Karpas-422 (cell line): ENCODE measurements at places on chromosomes 6 and 20. TPM values are rescaled to one million over a fixed set of nuclear protein-coding genes. Genes with fewer than 3 reads are reported as not detected.

KIZ gene
- total RNA-seq = 22.1 and 23.0 TPM in 2 replicates

MTFR2 gene
- 4.3 and 7.2 TPM in 2 replicates for total RNA-seq

NRSN1 gene
- 0.30 TPM in 1 of 2 replicates, not detected in the other for total RNA-seq

CCN6 gene
- 0.25 TPM in 1 of 2 replicates, not detected in the other for total RNA-seq

PTCHD4 gene
- not detected in 2 replicates for total RNA-seq

FIG4 gene
- total RNA-seq = 9.6 and 14.8 TPM in 2 replicates

CALHM5 gene
- not detected in 2 replicates for total RNA-seq

C6orf141 gene
- not detected in 2 replicates for total RNA-seq

DNMT3B gene
- 0.63 and 1.0 TPM in 2 replicates for total RNA-seq

PI16 gene
- total RNA-seq = 0.07 TPM in 1 of 2 replicates, not detected in the other

PLN gene
- total RNA-seq = not detected in 2 replicates

APOM gene
- 6.7 and 7.6 TPM in 2 replicates for total RNA-seq

DNPH1 gene
- total RNA-seq = 59.0 and 157 TPM in 2 replicates

MCM3 gene
- total RNA-seq = 80.1 and 102 TPM in 2 replicates

PHACTR3 gene
- not detected in 2 replicates for total RNA-seq

PRDM13 gene
- total RNA-seq = not detected in 2 replicates

AHI1 gene
- total RNA-seq = 9.5 and 14.1 TPM in 2 replicates

KCNK15 gene
- total RNA-seq = not detected in 2 replicates

SLC17A3 gene
- not detected in 2 replicates for total RNA-seq

DNA sequence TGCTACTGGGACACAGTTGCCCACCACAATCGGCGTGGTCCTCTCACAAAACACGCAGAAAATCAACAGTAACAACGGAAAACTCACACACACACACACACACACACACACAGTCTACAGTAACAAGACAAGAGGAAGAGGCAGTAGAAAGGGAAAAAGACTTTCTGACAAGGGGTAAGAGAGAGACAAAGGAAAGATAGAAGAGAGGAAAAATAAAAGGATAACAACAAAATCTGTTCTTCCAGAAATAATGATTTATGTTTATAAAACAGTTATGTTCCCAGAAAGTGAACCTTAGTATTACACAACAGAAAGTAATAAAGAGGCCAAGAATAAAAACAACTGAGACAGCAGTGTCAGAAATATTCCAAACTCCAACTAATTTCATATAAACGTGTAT is 2.9 kb downstream of the RANBP9 start:
- no peak for DNase-seq

- no peak for DNase-seq
Measured at GRCh38 chr6:20213271-20213798, 1.1 kb upstream of the MBOAT1 start.

DNA sequence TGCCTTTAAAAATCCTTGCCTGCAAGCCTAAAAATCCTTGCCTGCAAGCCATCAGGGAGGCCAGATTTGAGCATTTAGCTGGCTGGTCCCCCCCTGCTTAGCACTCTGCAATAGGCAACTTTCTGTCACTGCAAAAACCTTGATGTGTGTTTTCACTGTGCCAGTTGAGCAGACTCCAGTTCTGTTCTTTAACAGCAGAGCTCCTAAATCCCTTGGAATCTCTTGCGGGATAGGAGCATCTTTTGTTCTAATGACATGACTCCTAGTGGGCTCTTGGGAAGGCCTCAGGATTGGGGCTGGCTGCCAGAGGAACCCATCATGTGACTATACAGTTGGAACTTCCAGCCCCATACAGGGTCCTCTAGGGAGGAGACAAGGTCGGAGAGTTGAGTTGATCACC is 50.4 kb downstream of the FAM184A start:
- no peak for DNase-seq

DNA sequence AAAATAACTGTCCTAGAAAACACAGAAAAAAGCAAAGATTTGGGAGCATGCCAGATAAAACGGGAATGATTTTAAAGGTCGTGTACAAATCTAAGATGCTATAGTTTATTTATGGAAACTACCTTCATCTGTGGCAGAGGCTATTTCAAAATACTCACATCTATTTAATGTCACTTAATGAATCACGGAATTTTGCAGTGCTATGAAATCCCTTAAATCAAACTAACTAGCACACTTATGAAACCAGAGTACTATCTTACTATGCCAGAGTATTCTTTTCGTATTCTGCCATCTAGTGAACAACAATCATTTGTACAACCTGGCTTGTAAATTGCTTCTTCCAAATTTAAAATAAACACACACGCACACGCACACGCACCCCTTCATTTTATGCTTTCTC is 77.9 kb upstream of the BMP5 start:
- no peak for DNase-seq

DNA sequence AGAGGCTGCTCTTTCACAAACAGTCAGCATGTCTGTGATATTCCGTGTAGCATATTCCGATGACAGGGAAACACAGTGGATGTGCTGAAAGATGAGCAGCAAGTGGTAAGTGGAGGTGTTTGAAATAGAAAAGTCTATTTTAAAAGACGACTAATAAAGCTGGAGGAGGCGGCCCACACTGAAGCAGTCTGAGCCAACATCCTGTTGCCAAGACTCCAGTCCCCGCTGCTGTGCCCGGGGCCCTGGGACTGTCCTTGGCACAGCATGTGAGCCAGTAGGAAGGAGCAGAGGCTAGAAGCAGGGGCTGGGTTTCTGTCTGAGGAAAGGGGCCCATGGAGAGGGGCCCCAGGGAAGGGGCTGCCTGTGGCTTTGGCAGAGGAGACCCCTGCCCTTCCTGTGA is 351.5 kb upstream of the CHD6 start:
- DNase-seq = no peak

- DNase-seq = no peak
Measured at GRCh38 chr6:89948876-89949275, 54.6 kb downstream of the GJA10 start.

- no peak for DNase-seq
Measured at GRCh38 chr6:114377881-114378280, 35.1 kb upstream of the HS3ST5 start.

DNA sequence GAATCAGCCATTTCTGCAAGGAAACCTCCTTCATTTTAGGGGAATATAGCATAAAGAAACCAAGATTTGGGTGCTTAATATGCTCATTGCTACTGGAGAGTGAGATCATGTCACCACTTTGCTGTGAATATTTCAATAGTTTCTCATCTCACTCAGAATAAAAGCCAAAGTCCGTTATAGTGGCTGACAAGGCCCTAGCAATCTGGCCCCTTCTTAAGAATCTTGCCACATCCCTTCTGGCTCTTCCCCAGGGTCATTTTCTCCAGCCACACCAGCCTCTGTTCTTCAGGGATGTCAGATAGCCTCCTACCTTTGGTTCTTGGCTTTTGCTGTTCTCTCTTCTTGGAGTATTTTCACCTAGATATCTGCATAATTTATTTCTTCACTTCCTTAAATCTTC is 24.8 kb upstream of the MLIP start:
- DNase-seq = no peak

DNA sequence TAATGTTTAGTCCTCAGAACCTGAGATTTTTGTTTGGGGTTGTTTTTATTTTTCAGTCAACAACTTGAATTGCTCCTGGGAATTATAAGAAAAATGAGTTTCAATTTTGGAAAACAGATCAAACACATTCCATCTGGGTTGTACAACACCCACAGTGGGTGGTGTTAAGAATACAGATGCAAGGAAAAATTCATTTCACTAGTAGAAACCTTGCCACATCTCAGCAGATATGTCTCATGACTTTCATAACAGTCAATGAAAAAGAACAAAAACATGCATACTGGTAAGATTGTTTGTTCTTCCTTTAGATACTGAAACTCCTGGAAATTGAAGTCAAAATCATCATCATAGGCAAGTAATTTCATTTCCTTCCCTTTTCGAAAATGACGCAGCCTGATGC is 78.9 kb downstream of the MOXD1 start:
- DNase-seq = no peak

GRCh38 chr20:53124075-53124551 is 152.0 kb downstream of the TSHZ2 start:
- DNase-seq = no peak

DNA sequence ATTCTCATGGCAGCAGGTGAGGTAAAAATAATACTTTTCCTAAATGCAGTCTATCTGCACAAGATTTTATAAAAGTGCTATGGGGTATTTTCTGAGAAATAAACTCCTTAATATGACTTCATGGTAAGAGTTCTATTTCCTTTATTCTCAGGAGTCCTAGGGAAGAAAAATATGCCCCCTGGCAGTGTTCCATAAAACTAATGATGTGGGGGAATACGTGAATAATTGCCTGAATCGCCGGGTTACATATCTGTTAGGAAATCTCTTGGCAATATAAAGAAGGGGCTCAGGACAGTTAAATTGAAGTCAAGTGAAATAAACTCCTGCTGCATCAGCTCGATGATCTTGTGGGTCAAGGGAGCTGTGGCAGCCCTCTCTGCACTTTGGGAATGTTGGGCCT is 229.7 kb downstream of the MAFB start:
- DNase-seq = no peak

- DNase-seq = no peak
Measured at GRCh38 chr6:43231735-43232450, 2.6 kb upstream of the DNPH1 start.

DNA sequence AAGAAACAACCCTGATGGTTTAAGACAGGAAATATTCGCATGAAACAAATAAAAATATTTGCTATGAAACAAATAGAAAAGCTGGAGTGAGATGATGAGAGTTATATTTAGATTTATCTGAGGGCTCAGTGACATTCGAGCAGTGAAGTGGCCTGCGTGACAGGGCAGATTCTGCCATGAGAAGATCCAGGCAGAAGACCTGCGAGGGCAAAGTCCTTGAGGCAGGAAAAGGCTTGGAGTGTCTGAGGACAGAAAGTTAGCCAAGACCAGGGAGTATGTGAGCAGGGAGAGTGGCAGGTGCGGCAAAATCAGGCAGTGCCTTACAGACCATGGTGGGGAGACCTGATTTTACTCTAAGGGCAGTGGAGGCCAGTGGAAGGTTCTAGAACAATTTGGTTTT is 66.9 kb upstream of the RIN2 start:
- DNase-seq = no peak

GRCh38 chr20:9602847-9603183 is 88.4 kb downstream of the LAMP5 start:
- no peak for DNase-seq

DNA sequence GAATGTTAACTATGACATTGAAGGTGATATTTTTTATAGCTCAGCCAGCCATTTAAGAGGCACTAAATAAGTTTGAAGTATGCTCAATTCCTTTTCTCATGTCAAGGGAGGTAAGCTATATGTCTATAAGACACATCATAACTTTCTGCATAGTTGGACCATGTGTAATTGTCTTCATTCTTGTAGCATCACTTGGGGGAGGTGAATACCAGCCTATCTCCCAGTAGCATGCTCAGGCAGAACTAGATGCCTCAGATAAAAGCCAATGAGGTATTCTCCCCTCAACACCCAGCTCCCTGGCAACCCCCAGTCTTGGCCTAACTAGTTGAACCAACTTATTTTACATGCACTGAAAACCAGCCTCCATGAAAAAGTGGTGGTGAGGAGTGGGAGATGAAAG is 158.3 kb upstream of the JAG1 start:
- no peak for DNase-seq

DNA sequence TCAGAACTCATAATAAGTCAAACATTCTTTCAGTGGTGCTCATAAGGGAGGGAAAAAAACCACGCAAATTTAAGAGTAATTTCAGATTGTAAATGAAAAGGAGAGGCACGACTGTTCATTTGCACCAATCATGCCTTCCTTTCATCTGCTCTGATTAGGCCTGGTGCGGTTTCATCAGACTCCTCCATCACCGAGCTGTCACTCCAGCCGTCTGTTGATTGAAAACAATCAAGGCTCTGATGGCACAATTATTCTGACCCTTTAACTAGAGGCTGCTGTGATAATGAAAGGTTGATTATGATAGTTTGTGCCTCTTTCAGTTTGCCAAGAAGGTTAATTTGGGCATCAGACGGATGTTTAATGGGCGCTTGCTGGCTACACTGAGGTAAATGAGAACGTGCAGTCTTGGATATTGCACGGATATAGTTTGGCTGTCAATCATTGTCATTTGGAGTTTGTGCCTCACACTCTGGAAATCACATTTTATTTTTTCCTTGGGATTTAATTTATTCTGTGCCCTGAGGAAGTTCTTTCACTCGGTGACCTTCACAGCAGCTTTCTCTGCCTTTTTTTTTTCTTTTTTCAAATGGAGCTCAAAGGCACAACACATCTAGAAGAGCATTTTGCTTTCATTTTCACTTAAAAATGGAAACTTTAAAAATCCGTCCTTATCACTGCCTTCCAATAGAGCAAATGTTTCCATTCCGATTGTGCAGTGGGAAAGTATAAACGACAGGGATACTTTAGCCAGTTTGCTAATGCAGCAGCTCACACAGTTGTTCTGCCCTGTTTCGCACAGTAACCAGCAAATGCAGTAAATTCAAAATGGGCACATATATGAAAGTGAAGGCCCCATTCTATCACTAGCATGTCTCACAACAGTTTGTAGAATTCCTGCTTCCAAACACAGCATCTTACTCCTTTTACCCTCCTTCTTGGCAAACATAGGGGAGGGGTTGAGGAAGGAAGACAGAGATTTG is 172.8 kb downstream of the KLHL32 start:
- DNase-seq = no peak

DNA sequence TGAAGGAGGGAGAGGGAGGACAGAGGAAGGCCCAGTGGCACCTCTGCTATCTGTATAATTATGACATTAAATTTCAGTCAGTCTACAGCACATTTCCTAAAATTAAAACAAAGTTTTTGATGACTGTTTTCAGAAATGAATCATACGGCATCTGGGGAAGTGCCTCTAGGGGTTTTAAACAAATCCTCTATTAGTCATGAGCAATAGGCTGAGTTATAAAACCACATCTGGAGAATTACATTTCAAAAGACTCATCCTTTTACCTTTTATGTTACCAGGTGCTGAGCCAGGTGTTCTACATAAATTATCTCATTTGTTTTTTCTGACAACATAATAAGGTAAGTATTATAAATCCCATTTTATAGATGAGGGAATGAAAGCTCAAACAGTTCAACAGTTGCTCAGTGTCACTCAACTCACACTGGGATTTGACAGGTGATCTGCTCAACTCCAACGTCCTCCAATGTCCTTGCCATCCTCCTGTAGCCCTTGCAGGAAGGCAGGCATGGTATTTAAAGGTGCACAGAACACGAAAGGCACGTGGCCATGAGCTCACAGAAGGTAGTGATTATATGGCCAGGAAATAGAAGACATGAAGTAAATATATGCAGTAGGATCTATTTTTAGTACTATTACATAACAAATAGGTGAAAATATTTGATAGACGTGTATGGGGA is 184.2 kb upstream of the MAN1A1 start:
- no peak for DNase-seq

- DNase-seq = peak; percentile 20
Measured at GRCh38 chr6:154337406-154338005, 19.1 kb downstream of the IPCEF1 start.

- peak; percentile 76 for DNase-seq
Measured at GRCh38 chr20:62496568-62497218, 20.9 kb upstream of the GATA5 start.

- DNase-seq = no peak
Measured at GRCh38 chr6:156502969-156503504, 274.1 kb upstream of the ARID1B start.

- DNase-seq = no peak
Measured at GRCh38 chr6:31007694-31008093, 2.6 kb upstream of the MUC22 start.
